ENCODE measurements at places on chromosomes 12 and 14.

DNA sequence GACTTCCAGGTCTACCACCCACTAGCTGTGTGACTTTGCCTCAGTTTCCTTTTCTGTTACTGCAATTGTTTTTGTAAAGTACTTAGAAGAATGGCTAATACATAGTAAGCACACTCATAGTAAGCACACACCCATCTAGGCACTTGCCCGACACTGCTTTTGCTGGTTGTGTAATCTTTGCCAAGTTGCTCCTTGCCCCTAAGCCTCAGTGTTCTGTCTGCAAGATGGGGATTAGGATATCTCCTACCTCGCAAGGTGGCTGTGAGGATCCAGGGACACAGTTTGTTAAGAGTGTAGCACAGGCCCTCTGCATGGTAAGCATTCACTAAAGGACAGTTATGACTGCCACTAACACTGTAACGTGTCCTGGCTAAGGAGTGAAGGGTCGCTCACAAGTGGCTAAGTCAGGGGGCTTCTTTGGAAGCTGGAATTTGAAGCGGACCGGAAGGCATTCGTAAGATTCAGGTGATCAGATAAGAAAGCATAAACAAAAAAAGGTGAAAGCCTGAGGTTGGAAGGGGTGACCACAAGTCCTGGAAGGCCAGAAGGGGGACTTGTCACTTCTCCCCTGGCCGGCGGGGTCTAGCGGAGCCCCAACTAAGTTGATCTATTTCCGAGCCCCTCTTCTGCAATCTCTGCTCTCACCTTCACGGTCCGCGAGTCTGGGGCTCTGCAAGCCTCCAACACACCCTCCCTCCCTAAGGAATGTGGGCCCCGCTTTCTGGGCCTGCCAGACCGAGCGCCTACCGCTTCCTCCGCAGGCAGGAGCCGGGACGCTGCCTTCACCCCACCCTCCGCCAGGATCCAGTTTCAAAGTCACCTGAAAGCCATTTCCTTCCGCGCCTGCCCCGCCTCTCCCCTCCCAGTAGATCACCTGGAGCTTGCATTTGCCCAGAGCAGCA is 1.5 kb upstream of the PLEKHG3 start:
- no peak for DNase-seq

DNA sequence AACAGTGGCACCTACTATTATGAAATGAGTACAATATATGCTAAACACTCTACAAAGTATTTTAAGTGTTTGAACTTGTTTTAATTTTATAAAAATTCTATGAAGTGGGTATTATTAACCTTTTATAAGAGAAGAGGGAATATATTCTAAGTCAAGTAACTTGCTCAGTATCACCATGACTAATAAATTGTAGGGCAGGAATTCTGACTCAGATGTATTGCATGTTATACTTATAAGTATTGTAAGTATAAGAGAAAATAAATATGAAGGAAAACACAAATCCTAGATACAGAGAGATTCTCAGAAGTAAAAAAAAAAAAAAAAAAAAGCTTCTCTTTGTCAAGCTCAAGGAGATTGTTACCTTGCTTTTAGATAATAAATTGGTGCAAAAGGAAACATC is 893.2 kb downstream of the SLC16A7 start:
- DNase-seq, result no peak

- no peak for DNase-seq
These were observed 123.4 kb downstream of the PTPRQ start for GRCh38 chr12:80567401-80567800.

DNA sequence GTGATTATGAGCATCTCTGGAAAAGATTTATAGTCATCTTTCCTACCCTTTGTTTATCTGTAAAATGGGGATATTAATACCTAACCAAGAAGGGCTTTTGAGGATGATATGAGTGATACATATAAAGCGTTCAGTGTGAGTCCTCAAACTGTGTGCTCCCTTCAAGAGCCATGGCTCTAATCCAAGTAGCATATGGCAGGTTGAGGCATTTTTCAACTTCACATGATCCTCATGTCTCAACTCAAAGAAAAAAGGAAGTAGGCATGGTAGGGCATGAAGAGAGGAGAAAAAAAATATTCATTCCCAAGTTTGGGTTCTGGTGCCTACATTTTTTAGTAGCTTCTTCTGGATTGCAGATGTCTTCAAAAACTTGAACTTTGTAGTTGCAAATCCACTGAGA is 286.3 kb upstream of the ATP2B1 start:
- DNase-seq, result no peak

DNA sequence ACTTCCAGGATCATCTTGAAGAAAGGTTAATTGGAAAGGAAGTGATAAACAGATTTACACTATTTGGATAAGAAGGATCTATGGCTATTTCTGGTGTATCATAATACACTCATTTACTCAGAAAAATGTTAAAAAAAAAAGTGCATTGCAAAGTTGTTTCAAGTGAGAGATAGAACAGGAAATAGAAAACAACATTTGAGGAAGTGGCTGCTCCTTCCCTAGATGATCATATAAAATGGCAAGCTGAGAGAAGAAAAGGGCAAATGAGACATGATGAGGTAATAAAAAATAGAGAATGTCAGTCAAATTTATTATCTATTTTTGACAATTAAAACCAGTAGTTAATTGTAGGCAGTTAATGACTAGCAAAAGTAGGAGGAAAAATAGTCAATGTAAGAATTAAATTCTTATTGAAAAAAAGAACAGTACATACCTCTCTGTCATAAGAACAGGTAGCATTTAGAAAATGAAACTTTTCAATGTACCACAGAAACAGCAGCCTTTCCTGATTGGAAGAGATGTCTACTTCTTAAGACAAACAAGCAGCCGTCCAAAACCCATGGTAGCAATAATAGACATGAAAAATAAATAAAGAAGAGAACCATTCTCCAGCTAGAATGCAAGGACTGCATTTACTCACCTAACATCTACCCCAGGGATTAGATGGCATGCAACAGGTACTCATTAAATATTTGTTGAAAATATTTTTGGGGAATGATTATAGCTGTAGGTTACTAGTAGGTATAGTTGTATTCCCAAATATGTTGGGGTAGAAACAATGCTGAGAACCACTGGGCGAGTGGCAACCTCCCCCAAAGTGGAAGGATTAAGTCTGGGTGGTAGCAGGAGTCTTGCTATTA is 63.9 kb upstream of the GRIP1 start:
- no peak for DNase-seq

DNA sequence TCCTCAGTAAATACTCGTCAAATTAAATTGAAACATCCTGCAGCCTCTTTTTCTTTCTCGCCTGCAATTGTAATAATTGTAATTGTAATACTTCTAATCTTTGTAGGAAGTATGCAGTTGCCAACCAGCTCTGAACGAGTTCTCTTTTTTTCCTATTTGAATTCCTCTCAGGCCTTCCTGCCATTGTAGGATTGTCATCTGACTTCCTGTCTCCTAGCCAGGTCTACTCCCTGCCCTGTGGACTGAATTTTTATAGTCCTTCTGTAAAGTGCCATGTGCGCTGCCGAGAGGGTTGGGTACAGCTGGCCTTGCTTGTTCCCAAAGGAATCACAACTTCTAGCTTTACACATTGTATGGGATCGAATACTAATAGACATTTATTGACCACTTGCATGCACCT is 183.3 kb downstream of the SSPN start:
- DNase-seq, result peak; percentile 68

- DNase-seq, result no peak
These were observed 71.0 kb downstream of the GNS start for GRCh38 chr12:64688219-64688618.

DNA sequence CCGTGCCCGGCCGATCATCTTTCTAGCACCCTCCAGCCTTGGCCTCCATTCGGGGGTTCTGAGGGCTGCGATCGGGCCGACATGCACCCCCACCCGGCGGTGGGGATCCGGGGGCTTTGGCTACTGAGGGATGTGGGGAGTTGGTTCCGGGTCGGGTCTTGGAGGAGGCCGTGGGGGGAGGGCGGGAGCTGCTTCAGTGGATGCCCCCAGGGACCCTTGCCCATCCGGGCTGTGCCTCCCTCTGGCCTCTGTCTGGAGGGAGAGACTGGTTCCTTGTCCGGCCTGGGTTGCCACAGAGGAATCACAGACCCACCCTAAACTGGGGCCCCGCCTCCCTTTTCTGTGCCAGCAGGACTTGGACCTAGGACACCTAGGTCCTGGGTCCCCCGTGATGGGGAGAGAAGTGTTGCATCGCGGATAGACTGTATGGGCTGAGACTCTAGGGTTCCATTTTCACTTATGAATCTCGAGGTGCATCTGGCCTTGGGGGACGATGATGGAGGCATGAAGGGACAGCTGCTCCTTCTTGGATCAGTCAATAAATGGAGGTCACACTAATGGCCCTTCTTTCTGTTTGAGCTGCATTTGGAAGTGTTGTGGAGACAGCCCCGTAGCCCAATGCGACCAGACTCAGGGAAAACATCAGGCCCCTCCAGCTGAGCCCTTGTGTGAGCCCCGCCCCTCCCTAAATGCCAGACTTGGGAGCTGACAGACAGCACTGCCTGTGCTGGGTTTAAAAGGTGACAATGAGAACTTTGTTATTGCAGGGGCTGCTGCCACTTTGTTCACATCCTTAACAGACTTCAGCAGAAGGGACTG is 577 bp downstream of the DTX3 start:
- no peak for DNase-seq

- DNase-seq, result no peak
These were observed 788 bp downstream of the SFSWAP start for GRCh38 chr12:131711551-131712205.

GRCh38 chr14:30053103-30053502 is 125.5 kb upstream of the PRKD1 start:
- DNase-seq, result peak; percentile 17

DNA sequence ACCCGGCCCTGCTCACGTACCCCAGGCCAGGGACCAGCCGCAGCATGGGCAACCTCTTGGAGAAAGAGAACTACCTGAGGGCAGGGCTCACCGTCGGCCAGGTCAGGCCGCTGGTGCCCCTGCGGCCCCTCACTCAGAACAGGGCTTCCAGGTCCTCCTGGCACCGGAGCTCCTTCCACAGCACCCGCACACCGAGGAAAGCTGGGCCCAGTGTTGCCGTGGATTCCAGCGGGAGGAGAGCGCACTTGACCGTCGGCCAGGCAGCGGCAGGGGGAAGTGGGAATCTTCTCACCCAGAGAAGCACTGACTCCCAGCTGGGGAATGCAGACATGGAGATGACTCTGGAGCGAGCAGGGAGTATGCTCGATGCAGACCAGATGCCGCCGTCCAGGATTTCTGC is 7.9 kb upstream of the VAMP1 start:
- no peak for DNase-seq

- no peak for DNase-seq
These were observed 44.9 kb upstream of the BCAT1 start for GRCh38 chr12:24993793-24994192.

GRCh38 chr12:31527083-31527482 is 63.9 kb downstream of the DENND5B start:
- no peak for DNase-seq

- no peak for DNase-seq
These were observed 374.8 kb downstream of the RMST start for GRCh38 chr12:97837401-97837800.

GRCh38 chr14:38107216-38107631 is 100.5 kb upstream of the SSTR1 start:
- DNase-seq, result no peak

- DNase-seq, result no peak
These were observed 44.2 kb downstream of the SLC6A12 start for GRCh38 chr12:169528-170370.

DNA sequence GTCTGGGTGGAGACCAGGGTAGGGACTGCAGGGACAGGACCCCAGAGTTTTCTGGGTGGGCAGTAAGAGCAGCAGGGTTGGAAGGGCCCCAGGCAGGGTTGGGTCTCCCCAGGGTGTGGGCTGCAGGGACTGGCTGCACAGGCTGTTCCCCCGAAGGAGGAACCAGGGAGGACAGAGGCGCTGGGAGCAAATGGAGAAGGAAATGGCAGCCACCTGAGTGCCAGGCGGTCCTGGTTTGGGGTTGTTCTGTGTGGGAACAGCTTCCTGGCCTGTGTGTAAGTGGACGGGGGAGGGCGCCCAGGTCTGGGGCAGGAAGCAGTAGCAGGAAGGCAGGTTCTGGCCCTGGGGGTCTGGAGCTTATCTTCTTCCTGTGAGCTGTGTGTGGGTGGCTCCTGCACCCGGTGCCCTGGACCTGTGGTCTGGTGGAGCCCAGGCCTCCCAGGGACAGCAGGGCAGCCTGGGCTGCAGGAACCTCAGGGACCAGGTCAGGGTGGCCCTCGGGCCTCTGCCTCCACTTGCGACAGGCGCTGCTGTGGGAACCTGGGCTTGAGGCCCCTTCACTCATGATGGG is 372.8 kb downstream of the TMEM121 start:
- DNase-seq, result no peak

DNA sequence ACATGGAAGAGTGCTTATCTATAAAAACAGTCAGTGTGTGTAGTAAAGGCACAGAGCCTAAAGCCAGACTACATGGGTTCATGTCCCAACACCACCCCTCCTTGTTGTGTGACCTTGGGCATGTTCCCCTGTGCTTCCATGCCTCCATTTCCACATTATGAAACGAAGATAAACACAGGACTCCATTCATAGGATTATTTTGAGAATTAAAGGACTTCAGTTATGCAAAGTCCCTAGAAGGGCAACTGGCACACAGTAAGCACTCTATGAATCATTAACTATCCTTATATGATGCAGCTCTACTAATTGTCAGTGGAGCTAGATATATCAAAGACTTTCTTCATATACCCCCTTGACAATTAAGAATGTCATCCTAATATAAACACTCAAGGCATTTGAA is 17.8 kb downstream of the IFNG-AS1 start:
- DNase-seq, result no peak

GRCh38 chr12:123829561-123829960 is 67.5 kb downstream of the DNAH10 start:
- DNase-seq, result no peak

GRCh38 chr12:60475825-60476224 is 880.0 kb downstream of the SLC16A7 start:
- no peak for DNase-seq

DNA sequence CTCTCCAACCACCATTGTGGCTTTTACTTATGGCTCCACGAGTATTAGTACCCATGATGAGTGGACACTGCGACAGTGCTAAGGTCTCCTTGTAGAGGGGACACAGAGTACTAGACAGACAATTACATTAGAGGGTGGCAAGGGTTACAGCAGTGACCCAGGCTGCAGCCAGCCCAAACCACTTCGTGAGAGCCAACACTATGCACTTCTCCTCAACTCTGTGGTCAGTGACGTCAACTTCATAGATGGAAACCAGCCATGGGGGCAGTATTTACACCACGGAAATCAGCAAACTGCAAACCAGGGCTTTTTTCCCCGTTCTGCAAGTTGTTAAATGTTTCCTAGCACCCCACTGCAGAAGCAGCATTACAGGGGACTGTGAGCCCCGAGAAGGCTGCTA is 61.6 kb upstream of the ZFP36L1 start:
- DNase-seq, result no peak

- no peak for DNase-seq
These were observed 37.3 kb downstream of the NCKAP5L start for GRCh38 chr12:49790741-49791555.

DNA sequence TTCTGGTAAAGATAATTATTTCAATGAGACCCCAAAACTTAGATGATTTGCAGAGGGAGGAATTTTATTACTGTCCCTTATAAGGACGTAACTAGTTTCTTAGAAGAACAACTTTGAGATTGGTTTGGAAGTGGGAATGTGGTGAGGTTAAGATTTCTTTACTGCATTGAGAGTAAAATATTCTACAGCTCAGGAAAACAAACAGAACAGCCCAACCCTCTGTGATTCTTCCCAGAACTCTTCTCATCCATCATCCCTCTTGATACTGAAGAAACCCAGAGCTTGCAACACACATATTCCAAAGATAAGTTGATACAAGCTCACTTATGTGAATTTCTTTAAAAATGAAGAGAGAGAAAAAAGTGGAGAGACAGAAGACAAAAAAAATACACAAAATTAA is 234.2 kb downstream of the CRADD start:
- DNase-seq, result no peak
